ENCODE measurements at places on chromosomes 1 and 21.

DNA sequence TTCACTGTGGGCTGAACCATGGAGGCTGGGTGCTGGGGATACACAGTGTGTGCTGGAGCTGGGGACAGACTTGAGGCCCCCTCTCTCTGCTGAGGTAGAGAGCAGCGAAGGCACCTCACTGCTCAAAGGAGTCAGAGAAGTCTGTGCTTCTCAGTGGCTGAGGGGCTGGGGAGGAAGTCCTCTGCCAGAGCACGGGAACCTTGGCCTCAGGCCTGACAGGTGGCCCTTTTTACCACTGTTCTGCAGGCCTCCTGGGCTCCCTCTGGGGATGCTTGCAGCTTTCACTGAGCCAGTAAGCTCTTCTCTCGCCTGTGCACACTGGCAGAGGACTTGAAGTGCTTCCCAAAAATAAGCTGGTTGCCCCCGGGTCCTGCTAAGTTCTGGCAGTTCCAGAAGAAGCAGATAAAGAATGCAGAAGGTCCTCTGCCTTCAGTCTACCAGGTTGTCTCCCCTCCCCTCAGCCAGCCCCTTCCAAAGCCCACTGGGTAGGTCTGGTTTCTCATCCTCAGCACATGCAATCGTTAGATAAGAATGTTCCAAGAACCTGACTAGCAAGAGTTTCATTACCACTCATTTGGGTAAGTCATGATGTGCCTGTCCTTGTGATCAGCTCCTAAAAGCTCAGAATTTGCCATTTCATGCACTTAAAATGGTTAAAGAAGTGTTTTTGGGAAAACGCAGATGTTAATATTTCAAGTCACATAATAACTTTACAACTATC lies 53.9 kb downstream of the TENT5C start:
- DNase-seq = no peak

DNA sequence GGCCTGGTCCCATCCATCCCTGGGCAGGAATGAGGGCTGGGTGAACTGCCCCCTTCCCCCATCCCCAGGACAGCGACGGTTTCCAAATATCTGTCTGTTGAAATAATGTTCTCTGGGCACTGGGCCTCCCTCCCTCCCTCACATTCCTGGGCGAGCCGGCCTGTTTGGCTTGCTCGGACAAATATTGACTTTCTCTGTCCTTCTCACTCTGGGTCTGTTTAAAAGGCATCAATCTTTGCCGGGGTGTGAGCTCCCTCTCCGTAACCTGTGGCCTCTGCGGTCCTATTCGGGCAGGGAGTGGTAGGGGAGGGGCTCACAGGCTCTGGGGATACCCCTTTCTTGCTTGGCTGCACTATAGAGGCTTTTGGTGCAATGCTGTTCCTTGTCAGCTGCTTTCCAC lies 40.2 kb downstream of the FOXD2 start:
- no peak for DNase-seq

DNA sequence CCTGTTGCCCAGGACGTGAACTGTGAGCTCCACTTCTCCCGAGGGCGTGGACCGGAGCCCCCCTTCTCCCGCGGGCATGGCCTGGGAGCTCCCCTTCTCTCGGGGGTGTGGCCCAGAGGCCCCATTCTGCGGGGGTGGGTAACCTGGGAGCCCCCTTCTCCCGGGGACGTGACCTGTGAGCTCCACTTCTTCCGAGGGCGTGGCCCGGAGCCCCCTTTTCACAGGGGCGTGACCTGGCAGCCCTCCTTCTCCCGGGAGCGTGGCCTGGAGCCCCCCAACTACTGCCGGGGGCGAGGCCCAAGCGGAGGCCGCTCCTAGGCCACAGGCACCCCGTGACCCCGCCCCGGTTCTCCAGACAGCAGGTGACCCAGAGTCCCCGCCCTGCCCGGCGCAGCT lies 320 bp downstream of the C1orf174 start:
- peak; percentile 51 for DNase-seq

GRCh38 chr1:3652548-3653285 lies 401 bp downstream of the TP73 start:
- no peak for DNase-seq

GRCh38 chr1:97441966-97442365 lies 478.9 kb downstream of the DPYD start:
- no peak for DNase-seq

- DNase-seq = no peak
Measured at GRCh38 chr1:209983953-209984352, 45.9 kb downstream of the SYT14 start.

DNA sequence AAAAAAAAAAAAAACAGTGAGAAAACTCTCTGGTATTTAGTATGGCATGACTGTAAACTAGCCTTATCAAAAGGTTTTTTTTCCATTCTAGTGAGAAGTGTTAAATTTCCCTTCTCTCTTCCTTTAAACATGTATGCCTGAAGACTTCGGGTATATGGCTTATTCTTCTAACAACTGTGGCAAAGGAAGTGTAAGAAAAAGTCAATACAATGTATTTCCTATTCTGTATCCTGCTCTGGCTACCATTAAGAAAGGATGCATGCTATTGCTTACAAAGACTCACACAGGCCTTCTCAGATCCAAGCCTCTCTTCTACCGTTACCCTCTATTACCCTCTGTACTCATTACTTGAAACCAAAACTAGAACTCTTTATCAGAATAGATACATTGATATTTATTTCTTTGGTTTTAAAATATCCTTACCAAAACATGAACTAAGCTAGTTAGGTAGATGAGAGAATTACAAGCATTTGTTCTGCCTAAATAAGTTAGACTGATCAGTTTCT lies 8.4 kb downstream of the CEPT1 start:
- no peak for DNase-seq

DNA sequence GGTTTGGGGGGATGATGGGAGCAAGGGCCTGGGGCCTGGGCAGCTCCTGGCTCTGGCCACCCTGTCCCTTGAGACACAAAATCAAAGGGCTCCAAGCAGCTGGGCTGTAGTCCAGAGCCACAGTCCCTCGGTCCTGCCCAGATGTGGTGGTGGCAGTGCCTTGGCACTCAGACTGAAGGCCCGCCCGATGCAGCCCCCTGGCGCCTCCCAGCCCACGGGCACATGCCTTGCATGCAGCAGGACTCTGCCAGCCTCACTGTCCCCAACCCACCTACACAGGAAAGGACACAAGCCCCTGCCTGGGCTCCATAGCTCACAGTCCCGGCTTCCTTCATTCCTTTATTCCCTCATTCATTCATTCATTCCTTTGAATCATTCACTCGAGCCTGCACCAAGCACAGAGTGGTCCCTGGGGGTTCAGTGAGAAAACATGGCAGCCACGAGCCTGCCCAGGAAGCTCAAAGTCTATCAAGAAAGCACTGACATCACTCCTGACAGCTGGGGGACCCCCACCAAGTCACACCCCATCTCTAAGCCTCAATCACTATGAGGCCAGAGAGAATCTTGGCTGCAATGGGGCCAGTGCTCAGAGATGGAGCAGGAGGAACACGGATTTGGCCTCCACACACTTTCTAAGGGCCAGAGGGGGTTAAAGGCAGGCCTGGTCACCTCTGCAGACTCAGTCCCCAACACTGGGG lies 5.8 kb downstream of the SDC3 start:
- DNase-seq = no peak

DNA sequence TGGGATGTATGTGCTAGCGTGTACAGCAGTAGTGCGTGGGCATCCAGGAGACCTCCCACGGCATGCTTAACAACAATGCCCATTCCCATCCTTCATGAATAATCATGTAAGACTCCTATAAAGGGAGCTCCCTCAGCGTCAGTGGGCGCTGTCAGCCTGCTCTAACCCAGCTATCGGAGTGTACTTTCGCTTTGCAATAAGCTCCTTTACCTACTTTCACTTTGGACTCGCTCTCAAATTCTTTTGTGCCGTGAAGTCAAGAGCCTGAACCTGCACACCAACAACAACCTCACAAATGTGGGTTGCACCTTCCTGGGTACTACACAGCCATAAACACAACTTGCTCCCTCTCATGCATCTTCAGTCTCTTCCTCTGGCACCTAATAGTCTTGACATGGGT lies 114.8 kb upstream of the PAXBP1 start:
- no peak for DNase-seq

GRCh38 chr1:82564333-82564732 lies 763.6 kb downstream of the ADGRL2 start:
- DNase-seq = no peak

DNA sequence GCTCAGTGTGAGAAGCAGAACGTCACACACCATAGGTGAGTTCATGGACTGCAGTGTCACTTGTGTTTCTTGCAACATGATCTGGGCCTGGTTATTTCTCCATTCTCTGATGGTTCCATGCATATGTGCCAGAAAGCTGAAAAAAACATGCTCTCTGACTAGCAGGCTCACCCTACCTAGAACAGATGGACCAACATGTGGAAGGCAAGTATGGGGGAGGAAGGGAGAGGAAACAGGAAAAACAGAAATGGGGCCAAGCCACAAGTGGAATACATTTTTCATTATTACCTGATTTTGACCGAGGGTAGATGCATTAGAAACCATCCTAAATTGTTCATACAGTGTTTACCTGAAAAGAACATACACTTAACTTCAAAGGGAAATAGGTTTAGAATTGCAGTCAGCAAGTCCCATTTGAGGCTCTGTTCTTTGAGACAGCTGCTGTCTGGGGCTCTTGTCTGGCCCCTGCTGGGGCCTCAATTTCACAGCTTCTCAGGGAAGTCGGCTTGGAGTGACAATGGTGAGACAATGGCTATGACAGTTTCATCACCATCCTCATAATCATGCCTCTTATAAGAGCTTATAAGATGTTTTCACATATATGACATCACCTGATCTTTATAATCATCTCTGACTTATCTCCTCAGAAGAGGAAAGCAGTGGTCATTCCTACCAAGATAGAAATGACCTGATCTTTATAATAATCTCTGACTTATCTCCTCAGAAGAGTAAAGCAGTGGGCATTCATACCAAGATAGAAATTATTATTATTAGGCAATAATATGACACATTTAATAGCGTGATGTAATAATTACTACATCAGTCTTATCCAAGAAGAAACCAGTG lies 327.3 kb downstream of the SIPA1L2 start:
- no peak for DNase-seq

DNA sequence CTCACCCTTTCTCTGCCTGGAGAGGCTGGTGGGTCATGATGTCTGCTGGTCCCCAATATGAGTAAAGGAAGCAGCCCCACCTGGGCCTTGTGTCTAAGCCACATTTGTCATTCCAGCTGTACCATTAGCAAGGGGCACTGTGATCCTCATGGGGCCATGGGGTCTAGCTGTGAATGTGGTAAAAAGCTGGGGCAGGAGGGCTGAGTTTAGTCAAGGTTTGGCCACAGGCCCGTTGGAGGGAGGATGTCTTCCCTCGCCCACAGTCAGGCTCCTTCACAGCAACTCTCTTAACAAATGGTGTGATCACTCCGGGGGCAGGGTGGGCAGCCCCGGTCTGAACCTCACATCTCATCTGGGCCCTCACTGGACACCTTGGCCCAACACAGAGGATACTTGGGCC lies 115.4 kb downstream of the DMRTB1 start:
- no peak for DNase-seq

GRCh38 chr21:32147041-32147440 lies 131.8 kb downstream of the MIS18A start:
- DNase-seq = no peak

DNA sequence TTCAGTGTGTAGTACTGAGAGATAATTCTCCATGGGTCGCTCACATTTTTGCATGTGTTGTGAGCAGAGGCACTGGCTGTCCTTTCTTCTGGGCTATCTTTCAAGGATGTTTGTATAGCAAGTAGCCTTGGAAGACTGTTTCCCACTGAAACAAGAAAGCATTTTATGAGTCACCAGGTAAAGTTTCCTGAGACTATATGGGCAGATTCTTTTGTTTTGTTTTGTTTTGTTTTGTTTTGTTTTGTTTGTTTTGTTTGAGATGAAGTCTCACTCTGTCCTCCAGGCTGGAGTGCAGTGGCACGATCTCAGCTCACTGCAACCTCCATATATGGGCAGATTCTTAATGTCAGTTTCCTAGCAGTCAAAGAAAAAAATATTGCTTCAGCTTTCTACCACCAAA lies 912.6 kb downstream of the TTLL7 start:
- no peak for DNase-seq

DNA sequence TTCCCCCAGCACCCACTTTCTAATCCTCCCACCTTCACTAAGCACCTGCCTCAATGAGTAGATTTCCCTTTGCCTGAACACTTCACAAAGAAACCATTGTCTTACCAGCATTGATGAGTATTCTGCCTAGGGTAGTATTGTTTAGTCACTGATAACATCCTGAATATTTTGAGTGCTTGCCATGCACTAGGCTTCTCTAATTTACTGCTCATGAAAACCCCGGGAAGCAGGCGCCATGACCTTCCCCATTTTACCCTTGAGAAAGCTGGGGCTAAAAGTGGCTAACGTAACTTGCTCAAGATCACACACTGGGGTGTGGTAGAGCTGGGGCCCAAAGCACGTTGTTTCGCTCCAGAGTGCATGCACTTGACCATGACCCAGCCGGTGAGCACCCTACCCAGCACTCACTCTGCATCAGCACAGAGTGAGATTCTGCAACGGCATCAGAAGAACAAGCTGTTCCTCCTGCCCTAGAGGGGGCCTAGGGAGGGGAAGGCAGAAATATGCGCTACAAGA lies 10.6 kb upstream of the F3 start:
- no peak for DNase-seq

DNA sequence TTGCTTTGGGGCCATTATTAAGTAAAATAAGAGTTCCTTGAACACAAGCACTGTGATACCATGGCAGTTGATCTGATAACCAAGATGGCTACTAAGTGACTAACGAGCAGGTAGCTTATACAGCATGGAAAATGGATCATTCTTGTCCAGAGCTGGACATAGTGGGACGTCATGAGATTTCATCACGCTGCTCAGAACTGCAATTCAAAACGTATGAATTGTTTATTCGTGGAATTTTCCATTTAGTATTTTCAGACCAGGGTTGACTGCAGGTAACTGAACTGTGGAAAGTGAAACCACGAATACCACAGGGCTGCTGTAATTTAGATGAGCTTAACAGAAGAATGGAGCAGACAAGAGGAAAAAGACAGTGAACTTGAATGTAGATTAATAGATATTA lies 38.9 kb downstream of the CCDC18 start:
- DNase-seq = peak; percentile 6

- DNase-seq = no peak
Measured at GRCh38 chr1:156894001-156894400, 483 bp downstream of the PEAR1 start.

DNA sequence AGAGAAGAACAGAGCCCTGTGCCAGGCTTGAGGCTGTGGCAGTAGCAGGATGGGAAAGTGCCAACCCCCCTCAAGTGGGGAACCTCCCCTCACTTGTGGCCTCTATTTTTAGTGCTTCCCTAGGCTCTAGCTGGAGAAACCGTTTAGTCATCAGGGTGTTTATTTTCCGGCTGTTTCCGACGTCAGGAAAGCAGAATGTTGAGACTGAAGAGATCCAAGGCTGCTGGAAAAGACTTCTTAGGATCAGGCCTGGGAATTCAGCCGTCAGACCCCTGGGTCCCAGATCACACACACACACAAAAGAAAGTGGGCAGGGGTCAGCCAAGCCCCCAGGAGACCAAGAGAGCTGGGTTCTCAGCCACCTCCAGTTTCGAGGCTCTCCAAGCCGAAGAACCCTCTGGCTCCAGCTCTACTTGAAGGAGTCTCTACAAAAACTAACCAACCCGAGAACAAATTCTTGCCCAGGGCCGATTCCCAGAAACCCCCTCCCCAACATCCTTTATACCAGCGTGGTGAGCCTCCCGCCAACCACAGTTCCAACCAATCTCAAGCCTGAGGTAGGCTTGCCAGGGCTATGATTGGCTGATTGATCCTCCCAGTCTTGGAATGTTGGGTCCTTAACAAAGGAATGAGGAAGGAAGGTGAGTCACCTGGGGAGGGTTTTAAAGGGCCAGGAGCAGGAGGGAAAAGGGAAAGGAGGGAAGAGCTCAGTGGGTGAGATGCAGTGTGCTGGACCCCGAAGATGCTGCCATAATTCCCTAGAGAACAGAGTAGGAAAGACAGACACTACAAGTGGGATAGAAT lies 2.5 kb upstream of the MEF2D start:
- no peak for DNase-seq
